Uterus (tissue), 4 donors: ENCODE measurements at places on chromosomes 13 and 19.

DNA sequence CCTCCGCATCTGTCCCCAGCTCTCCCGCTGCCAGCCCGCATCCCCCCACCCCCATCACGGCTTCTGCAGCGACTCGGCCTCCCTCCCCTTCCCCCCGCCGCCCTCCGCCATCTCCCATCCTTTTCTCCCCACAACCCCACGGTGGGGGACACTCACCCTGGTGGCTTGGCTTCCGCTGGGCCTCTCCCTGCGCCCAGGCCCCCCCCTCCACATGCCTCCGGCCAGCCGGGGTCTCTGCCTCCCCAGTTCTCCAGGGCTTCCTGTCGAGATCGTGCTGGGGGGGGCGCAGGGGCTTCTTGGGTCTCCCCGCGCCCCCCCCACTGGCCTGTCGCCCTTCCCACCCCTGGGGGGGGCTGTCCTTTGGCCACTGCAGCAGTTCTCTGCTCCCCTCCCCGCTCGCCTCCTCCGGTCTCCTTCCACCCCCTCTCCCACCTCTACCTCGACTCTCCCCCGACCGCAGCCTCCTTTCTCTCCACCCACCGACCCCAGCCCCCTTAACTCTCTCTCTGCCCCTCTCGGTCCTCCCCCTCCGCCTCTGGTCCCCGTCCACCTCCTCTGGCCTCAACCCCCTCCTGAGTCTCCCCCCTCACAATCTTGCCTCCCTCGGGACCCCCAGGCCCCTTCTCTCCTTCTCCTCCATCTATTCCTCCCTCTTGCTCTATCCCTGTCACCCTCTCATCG lies 17.1 kb downstream of the LRRC4B start:
- no peak for DNase-seq

DNA sequence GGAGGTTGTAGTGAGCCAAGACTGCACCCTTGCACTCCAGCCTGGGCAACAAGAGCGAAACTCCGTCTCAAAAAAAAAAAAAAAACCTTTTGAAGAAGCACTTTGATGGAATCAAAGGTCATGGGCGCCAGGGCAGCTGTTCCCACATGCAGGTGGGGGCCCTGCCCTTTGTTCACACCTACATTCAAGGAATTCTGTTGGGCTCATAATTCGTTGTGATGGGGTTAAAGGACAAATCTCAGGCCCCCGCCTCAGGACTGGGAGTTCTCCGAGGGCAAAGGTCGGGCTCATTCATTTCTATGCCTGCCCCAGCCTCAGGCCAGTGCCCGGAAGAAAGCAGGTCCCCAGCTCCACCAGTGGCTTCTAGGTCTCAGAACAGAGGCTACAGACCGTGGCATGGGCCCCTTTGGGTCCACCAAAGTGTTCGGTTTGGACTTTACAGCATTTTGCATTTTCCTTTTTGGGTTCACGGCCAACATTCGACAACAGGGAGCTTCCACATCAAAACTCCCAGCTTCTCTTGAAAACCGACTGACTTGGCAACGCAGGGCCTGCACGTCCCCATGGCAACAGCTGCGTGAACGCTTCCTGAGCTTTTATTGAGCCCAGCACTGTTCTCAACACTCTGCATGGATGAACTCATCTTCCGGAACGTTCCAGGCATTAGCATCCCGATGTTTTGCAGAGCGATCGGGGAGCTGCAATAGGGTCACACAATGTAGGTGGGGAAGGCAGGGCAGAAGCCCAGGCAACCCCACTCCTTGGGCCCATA lies 10.1 kb upstream of the GTF2F1 start:
- DNase-seq = no peak

DNA sequence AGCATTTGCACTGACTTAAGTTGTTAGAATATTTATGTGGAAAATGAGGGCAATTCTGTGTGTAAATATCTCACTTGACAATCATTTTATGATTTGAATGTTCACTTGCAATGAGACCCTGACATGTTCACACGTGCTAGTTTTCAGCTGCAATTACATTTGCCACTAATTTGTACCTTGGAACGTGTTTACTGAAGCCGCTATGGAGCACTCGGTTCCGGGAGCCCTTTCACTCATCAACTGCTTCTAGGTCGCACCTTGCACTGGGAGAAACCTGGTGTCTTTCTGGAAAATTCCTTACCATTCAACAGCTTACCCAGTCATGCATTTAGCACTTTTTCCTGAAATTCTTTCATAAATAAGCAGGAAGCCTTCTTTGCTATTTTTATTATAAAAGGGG lies 229.6 kb downstream of the ZIC5 start:
- DNase-seq = no peak

GRCh38 chr13:76879883-76880270 lies 6.3 kb downstream of the KCTD12 start:
- DNase-seq = no peak

DNA sequence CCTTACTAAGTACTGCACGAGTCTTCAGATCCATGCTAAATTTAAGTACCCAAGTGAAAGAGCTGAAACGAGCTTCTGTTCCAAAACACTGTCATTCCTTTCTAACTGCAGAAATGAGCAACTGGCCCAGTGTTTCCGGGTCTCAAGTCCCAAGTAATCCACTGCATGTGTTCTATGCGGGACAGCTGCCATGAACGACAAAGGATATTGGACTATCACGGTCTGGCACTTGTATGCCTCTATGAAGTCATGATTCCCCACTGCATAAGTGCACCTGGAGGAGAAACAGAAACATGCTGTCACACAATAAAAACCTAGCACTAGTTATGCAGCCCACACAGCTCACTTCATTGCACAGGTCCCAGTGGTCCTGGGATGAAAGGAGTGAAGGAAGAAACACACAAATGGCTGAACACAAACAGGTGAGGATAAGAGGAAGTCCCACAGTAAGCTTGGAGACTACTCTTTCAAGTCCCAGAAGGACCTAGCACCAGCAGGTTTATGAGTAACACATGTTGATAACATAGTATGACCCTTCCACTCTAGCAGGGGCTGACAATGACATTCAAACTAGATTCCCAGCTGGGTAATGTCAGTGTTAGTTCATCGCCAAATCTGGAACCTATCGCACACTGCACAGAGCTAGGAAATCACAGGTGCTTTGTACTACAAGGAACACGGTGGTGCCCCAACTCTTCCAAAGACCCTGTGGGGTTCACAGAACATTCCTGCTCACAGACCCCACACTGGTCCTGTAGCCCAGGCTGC lies 11.3 kb downstream of the PCID2 start:
- DNase-seq = no peak

DNA sequence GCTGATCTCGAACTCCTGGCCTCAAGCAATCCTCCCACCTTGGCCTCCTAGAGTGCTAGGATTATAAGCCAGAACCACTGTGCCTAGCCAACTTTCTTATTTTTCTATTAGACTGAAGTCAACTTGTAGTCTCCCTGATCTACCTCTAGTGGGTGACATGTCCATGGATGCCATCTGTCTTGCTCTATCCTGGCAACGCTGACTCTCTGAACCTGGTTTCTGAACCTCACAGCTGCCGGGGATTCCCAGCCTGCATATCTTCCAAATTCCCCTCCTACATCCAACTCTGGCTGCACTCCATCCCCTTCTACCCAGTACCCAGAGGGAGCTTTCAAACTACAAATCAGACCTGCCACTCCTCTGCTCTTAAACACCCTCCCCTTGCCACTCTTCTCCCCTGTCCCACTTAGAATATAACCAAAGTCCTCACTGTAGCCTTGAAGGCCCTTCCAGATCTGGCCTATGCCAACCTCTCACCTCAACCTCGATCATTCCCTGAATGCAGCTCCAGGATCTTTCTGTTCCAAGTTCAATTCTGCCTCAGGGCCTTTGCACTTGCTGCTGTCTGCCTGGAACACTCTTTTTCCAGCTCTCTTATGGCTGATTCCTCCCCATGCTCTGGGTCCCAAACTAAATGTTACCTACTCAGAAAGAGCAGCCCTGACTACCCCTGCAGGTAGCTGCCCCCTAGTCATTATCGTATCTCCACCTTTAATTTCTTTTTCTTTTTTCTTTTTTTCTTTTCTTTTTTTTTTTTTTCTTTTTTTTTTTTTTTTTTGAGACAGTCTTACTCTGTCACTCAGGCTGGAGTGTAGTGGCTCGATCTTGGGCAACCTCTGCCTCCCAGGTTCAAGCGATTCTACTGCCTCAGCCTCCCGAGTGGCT lies 2.2 kb downstream of the CLIP3 start:
- DNase-seq = no peak

DNA sequence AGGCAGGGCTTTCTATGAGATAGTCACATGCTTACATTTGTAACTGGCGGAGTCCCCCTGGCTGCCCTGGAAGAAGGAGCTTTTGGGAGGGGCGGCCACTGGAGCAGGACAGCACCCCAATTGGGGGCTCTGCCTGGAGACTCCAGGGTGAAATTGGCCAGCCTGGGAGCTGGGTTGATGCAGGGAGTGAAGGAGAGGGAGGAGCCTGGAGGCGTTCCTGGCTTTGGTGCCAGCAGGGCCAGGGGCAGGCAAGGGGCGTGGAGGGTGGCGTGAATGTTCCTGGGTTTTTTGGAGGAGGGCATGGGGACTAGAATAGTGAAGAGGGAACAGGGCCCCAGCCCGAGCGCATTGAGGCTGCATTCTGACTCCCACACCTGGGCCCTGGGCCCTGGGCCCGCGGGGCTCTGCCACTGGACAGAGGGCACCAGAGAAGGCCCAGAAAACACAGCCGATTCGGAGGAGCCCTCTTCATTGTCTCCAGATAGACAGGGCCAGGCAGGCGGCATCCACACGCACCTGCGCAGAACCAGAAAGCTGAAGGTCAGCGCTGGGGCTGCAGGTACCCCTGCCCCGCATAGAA lies 29.5 kb downstream of the COMP start:
- DNase-seq = no peak

DNA sequence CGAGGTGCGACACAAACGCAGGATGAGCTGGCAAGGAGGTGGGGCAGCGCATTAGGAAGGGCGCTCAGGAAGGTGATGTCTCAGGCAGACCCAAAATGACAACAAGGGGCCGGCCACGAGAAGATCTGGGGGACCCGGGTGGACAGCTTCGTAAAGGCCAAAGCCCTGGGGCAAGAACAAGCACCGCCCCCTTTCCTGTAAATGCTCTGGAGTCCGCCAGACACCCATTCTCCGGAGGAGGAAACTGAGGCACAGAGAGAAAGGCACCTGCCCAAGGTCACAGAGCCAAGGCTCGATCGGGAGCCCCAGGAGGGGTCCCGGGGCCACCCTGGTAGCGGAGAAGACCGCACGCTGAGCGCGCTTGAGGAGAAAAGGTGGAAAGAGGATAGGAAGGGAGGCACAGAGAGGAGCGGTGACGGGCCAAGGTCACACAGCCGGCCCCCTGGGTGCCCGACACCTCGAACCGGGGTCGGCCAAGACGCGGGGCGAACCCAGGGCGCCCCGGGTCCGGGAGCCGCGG lies 571 bp downstream of the SAFB2 start:
- DNase-seq = peak; percentile 43

DNA sequence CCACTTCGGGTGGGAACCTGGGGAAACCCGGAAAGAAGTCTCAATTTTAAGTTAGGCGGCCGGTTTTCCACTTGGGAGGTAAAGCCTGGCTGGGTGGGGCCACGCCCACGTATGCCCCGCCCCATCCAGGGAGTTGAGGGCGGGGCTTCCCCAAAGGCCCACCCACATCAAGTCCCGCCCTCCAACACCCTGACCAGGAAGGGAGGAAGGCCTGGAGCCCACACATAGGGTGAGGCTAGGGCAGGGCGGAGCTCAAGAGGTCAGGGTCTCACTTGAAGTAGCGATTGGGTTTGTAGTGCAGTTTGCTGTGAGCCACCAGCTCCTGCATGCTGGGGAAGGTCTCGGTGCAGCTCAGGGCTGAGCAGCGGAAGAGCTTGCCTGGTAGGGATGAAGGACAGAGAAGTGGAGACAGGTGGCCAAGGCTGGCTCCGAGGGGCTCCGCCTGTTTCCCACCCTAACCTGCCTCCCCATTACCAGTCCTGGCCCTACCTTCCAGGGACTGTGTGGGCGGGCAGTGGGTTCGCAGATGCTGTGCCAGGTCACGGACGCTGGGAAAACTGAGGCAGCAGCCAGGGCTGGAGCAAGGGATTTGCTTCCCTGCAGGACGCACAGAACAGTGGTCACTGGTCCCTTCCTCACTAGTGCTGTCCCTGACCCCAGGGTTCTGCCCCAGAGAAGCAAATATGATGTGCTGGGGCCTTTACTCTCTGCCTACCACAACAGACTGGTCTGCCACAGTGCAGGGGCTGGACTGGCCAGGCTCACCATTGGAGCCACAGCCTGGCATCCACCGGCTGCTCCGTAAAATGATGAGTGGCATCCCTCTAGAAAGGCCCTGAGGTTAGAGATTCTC lies 1.6 kb downstream of the ZNF414 start:
- DNase-seq = no peak
